ENCODE measurements at places on chromosomes 7 and 10.
A peak's percentile ranks its signal among the peaks of the same experiment; 100 is the strongest.

DNA sequence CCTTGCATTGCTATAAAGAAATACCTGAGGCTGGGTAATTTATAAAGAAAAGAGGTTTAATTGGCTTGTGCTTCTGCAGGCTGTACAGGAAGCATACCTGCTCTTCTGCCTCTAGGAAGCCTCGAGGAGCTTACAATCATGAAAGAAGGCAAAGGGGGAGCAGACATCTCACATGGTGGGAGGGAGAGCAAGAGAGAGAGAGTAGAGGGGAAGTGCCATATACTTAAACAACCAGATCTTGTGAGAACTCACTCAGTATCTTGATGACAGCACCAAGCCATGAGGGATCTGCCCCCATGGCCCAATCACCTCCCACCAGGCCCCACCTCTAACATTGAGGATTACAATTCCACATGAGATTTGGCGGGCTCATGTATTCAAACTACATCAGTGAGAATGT lies 79.1 kb upstream of the HECW1 start:
- DNase-seq, result no peak

- DNase-seq, result no peak
These were observed 78.0 kb upstream of the AGBL3 start for GRCh38 chr7:134908289-134908688.

DNA sequence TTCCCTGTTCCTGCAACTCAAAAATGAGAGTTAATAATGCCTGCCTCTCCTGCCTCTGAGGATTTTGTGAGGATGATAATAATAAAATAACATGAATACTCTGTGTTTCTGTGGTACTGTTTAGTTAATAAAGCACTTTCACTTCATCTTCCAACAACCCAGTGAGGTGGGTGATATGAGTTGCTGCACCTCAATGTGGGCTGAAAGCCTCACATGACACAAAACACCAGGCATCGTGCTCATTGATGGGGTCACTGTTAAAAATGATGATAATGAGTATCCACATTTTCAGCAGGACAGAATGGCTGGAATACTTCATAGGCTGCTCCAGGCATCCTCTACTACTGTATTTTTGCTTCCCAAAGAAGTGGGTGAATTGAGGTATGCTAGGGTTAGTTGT lies 222.8 kb upstream of the NRP1 start:
- no peak for DNase-seq

- DNase-seq, result peak; percentile 20
These were observed 27.6 kb downstream of the SLC35G1 start for GRCh38 chr10:93921338-93921737.

GRCh38 chr7:91435381-91436059 lies 171.3 kb downstream of the FZD1 start:
- DNase-seq, result no peak

DNA sequence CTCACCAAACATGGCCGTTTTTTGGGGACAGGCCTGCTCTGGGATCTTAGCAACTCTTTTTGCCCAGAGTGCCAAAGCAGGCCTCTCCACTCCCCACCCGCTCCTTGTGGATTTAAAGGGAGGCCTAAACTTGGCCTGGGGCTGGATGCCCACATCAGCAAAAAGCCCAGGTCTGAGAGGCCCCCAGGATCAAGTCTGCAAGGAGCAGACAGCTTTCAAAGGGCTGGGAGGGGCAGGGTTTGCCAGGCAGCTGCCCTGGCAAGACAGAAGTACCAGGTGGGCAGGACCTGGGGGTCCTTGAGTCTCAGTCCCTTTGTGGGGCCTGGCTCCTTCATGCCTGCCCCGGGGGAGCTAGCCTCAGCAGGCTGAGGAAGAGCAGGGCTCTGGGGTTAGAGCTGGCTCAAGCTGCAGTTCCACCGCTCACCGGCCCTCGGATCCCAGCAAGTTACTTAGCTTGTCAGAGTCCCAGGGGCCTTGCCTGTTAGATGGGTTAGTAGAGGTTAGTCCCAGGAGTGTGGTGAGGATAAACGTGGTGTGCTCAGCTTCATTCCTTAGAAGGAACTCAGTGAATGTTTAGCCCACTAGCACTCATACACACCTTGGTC lies 56.2 kb downstream of the ARHGAP22 start:
- DNase-seq, result no peak

DNA sequence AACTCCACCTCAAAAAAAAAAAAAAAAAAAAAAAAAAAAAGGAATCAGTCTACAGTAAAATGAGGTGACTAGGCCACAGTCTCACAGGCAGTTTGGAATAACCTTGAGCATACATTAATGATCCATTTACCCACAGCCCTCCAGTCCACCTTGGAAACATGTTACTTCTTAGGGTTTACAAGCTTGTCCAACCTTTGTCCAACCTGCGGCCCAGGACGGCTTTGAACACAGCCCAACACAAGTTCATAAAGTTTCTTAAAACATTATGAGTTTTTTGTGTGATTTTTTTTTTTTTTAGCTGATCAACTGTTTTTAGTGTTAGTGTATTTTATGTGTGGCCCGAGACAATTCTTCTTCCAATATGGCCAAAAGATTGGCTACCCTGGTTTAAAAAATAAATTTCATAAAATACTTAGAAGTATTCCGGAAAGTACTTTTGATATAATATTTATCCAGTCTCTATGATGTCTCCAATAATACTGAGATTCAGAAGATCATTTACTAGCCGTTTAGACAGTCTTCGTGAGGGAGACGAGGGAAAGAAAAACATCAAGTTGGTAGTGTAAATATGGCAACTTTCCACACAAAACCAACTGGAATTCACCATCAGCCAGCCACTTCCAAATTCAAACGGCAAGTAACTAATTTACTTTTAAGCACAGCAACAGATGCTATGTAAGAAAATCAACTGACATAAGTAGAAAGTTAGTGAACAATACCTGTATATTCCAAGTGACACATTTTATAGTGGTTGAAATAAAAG lies 9.9 kb downstream of the BAZ1B start:
- no peak for DNase-seq

DNA sequence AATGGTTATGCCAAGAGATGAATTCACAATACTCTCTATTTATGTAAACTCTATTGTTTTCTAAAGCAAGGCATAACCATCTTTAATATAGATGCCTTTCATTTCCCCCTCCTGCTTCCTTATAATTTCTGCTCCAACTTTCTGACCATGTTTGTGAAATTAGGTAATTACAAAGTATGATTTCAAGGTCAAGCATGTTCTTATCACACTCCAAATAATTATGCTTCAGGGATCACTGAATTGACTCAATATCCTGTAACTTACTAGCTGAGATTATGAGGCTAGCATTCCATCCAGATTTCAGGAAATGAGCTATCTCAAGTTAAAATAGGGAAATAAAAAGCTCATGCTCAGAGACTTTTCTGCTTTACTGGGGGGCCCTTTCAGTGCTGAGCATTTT lies 655.9 kb upstream of the IGFBP3 start:
- no peak for DNase-seq

GRCh38 chr7:158309868-158310763 lies 277.5 kb downstream of the PTPRN2 start:
- DNase-seq, result no peak

GRCh38 chr7:12754179-12754578 lies 66.7 kb downstream of the ARL4A start:
- no peak for DNase-seq

DNA sequence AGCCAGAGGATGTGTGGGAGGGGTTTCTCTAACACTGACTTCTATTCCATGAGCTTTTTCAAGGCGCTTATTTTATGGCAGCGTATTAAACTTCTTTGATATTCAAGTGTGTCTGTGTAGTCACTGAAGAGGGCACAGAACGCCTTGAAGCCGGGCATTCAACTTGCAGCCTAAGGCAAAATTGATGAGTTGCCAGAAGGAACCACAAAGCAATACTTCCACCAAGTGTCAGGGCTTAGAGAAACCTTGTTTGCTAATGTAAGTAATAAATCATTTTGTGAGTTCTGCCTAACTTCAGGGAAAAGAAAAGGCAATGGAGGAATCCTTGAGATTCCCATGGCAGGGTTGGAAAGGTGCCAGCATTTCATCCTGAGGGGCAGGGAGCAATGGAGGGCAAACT lies 163.8 kb downstream of the LCOR start:
- no peak for DNase-seq

- DNase-seq, result peak; percentile 19
These were observed 10.1 kb downstream of the RASGEF1A start for GRCh38 chr10:43256531-43257346.

GRCh38 chr10:19970717-19971116 lies 154.5 kb downstream of the PLXDC2 start:
- DNase-seq, result no peak

GRCh38 chr10:35025916-35026315 lies 64.2 kb downstream of the CUL2 start:
- no peak for DNase-seq

GRCh38 chr10:12348294-12348869 lies 965 bp upstream of the CAMK1D start:
- DNase-seq, result peak; percentile 29

DNA sequence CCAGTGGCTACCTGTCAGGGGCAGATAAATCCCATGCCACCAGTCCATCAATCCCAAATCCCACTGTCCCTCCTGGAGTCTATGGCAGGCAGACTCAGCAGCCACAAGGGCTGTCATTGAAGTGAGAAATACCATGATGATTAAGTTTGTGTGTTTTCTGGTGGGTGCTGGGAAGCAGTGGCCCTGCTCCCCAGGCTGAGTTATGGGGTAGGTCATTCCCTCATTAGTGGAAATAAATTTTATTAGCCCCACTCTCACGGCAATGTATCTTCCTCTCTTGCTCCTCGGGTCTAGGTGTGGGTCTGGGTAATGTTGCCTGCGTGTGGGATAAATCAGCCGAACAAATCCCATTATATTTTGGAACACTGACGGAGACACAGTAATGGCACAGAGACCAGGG lies 76.8 kb downstream of the PLXNA4 start:
- DNase-seq, result no peak

GRCh38 chr10:116211682-116212081 lies 61.3 kb downstream of the GFRA1 start:
- DNase-seq, result no peak
